ENCODE measurements at places on chromosomes 7 and 10.

DNA sequence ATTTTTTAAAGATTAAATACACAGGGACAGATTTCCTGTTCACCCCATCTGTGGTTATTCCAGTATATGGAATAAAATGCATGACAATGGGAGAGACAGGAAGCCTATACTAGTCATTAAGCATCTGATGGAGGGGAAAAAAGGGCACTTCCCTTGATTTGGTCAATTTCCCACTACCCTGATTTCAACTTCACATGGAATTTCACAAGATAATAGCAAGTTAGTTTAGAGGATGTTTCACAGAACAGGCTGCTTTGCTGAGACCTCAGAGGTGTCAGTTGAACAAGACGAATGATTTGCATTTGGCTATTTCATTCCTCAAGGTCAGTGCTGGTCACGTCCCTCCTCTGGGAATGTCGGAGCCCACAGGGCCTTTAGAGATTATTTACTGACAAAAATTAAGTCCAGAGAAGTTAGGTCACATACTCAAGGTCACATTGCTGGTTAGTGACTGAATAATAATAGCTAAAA lies 4.7 kb upstream of the ITPRIP start:
- no peak for DNase-seq

DNA sequence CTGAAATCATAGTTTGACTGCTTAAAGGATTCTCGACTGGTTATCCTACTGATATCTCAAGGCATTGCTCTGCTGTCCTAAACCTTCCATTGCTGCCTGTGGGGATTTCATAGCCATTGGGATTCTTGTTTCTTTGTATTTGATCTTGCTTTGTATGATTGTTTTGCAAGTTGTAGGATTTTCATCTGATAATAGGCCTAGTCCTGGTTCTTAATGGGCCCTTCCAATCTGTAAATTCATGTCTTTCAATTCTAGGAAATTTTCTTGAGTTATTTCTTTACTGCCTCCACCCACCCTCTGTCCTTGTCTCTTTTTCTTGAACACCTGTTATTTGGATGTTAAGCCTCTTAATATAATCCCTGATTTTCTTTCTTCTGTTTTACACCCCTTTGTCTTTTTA lies 72.2 kb downstream of the LANCL2 start:
- DNase-seq = no peak

GRCh38 chr7:152341039-152341913 lies 94.5 kb downstream of the KMT2C start:
- no peak for DNase-seq

DNA sequence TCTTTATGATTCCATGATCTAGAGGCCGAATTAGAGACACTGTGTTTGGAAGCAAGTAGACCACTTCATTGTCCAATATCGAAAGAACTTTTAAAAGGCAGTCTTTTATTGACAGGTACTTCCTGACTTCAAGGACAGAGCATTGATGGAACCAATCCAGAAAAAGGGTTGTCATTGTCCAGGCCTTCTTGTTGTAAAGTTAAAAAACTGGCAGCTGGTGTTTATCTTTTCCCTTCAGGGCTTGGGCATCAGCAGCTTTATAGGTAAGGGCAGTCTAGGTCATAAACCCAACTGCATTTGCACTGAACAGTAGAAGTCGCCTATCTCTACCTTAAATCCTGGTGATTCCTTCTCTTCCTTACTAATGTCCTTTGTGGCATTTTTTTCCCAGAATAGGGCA lies 95.6 kb downstream of the ST7 start:
- DNase-seq = no peak

DNA sequence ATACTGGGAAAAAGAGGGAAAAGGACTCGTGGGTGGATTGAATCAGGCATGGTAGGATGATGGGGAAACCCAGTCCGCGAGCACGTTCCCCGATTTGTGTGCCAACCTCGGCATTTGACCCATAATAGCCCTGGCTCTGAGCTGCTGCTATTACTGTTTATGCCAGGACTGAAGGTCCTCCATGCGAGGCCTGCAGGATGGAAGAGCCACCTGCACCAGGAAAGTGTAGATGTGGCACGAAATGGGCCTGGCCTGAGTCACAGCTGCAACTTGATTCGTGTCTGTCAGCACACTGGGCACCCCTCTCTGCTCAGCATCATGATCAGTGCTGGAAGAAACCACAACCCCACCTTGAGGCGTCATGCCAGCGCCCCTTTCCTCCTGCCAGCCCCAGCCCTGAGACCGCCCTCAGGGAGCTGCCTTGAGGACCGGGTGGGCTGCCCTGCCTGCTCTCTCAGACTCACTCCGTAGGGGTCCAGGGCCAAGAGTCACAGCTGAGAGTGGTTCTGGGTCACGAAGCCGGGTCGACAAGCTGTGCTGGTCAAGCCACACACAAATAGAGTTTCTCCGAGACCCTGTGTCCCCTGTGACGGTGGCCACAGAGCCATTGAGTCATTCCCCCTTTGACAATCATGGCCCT lies 74.4 kb downstream of the CHST15 start:
- no peak for DNase-seq

- DNase-seq = no peak
Observed at GRCh38 chr10:17735166-17735941, 16.6 kb upstream of the TMEM236 start.

GRCh38 chr10:13717936-13718772 lies 131.4 kb downstream of the PRPF18 start:
- peak; percentile 3 for DNase-seq

DNA sequence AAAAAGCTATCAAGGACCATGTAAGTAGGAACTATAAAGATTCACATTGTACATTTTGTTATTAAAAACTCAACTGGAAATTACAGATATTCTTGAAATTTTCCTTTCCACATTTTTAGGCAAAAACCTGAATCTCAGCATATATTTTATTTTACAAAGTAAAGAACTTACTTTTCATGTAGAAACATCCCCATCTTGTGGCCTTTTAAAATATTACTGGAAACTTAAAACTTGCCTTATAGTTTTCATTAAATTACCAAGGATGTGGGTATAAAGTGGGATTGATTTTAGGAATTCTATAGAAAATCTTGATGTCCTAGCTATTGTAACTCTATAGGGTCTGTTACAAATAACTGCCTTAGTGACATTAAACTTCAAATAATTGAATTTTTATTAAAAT lies 10.6 kb downstream of the DBF4 start:
- DNase-seq = no peak

GRCh38 chr10:78190051-78190825 lies 156.6 kb downstream of the RPS24 start:
- no peak for DNase-seq

GRCh38 chr7:80764132-80764531 lies 125.7 kb downstream of the CD36 start:
- DNase-seq = no peak

GRCh38 chr7:116708861-116709260 lies 36.9 kb downstream of the MET start:
- no peak for DNase-seq

GRCh38 chr10:94361171-94361794 lies 1.5 kb downstream of the NOC3L start:
- DNase-seq = no peak

DNA sequence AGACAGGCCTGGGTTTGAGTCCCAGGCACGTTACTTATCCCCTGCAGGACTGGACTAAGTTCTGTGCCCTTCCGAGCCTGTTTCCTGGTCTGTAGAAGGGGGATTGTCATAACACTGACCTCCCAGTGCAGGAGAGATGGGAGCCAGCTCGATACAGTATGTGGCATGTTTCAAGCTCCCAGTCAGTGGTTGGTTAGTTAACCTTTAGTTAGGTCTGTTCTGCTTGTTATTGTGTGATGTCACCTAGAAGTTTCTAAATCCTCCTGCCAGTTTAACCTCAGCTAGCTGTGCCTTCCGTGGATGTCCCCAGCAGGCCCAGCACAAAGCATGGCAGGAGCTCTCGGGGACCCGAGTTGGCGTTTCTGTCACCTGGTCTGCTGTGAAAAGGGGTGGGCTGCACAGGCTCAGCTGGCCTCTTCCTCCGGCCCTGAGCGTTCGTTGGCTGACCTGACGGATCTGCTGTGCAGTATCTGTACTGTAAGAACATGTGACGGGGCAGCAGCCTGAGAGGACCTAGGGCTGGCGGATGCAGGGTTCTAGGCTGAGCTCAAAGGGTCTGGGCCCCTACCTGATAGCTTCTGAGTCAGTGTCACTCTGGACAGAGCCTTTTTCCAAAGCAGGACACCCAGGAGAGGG lies 53.0 kb downstream of the SPOCK2 start:
- DNase-seq = no peak

DNA sequence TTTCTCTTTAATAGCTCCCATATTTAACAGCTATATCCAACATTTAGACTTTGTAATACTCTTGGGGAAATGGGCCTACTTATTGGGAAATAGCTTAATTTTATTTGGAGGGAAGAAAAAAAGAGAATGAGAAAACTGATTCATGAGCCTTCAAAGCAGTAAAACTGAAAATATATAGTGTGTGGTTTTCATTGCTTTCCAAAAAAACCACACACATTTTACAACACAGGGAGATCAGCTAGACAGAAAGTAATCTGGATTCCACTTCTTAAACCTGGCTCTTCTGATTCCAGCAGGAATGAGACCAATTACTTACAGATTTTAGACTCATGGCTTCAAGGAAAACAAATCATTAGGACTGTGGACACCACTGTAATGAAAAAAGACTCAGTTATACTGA lies 48.7 kb downstream of the CH25H start:
- DNase-seq = no peak

DNA sequence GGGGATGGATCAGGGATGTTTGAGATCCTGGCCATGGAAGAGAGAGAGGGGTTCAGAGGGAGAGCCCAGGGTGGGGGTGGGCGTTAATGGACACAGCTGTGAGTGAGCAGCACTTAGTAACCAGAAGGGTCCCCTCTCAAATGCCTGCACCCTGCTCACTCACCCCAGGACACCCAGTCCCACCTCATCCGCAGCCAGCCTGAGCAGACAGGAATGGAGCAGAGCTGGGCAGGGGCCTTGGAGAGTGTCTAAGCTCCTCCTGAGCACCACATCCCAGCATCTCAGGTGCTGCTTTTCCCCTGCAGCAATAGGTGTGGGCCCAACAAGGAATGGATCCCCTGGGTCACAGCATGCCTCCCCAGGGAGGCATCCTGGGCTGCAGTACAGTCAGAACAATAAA lies 5.3 kb downstream of the FAM24A start:
- no peak for DNase-seq

- no peak for DNase-seq
Observed at GRCh38 chr10:52573347-52573746, 199.2 kb downstream of the MBL2 start.

- DNase-seq = no peak
Observed at GRCh38 chr10:86411852-86412560, 45.4 kb upstream of the GRID1 start.

- DNase-seq = no peak
Observed at GRCh38 chr7:124996778-124997177, 67.2 kb upstream of the POT1 start.

GRCh38 chr7:48782511-48782910 lies 141.8 kb upstream of the CDC14C start:
- DNase-seq = no peak

DNA sequence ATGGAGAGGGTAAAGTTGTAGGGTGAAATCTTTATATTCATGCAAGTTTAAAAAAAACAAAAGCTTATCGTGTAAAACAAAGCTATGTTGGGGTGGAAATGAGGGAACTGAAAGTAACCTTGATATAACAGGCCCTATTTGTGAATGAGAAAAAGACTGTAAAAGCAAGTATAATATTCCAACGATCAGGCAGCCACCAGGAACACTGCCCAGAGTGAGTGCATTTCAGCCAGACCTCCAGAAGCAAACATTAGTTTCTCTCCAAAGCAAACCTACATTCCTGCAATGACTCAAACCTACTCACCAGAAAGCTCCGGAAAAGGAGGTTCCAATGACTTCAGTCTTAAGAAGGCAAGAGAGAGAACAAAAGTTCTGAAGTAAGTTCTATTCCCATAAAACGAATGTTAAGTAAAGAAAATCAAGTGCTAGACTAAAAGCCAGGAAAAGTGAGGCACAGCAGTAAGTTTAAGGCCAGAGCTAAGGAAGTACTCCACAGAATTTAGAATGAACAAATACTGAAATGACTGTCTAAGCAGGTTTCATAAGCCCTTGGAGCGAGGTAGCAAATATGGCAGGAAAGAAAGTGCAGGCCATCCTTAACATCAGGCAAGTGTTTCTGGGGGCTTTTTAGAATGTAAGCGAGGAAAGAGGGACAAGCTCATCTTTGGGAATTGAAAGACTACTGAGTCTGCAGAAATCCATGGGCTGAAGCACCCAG lies 493.1 kb downstream of the XPNPEP1 start:
- DNase-seq = no peak

DNA sequence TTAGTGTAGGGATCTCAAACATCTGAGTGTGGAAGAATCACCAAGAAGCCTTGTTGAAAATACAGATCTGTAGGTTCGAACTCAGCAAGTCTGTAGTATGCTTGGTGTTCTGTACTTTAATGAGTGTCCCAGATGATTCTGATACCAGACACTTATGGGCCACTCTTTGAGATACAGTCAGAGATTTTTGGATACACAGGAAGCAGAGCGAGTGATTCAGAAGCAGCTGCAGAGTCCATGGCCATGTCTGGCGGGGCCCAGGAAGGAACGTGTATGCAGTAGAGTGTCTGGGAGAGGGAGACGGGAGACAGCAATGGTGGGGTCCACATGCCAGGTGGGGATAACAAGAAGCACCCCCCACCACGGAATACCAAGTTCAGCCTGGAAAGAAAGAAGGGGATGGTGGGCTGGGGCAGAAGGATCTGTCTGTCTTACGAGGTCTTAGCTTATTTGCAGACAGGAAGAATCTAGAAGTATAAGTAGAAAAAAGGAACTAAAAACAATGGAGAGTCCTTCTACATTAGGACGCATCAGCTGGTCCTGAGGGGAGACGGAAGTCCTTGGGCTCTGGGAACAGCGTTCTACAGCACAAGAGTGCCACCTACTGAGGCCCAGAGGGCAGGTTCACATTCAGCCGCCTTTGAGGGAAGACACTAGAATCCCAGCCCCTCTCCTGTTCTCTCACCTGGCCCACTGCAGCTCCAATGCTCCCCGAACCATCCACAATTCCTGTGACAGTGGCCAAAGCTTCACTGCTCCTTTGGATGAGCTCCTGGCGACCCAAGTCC lies 55.4 kb downstream of the SLC37A3 start:
- no peak for DNase-seq

GRCh38 chr10:126585249-126586017 lies 85.1 kb downstream of the C10orf90 start:
- no peak for DNase-seq

DNA sequence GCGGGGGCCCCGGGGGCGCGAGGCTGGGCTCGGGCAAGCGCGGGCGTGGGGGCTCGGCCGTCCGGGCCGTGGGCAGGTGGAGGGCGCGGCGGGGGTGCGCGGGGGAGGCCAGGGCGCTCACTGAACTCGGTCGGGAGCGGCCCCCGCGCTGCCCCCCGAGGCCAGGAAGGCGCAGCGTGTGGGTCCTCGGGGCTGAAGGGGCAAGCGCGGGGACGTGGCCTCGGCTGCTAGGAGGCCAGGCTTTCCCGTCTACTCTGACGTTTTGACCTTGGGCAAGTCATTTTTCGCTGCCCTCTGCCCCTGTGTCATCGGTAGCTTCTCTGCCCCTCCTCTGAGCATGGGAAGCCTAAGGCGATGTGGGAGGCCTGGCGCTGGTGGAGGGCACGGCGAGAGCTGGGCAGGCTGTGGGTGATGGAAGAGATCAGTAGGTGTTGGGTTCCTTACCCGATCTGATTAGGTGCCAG lies 441 bp downstream of the FBH1 start:
- DNase-seq = no peak

- DNase-seq = no peak
Observed at GRCh38 chr7:73812996-73813395, 17.8 kb upstream of the CLDN4 start.

GRCh38 chr7:13641714-13642113 lies 347.8 kb downstream of the ETV1 start:
- no peak for DNase-seq

All from T-helper 22 cell (primary cell).